ENCODE measurements at places on chromosomes 4 and X.
A peak's percentile ranks its signal among the peaks of the same experiment; 100 is the strongest.

- no peak for DNase-seq
These were observed 38.4 kb upstream of the ARHGEF6 start for GRCh38 chrX:136819031-136819703.

DNA sequence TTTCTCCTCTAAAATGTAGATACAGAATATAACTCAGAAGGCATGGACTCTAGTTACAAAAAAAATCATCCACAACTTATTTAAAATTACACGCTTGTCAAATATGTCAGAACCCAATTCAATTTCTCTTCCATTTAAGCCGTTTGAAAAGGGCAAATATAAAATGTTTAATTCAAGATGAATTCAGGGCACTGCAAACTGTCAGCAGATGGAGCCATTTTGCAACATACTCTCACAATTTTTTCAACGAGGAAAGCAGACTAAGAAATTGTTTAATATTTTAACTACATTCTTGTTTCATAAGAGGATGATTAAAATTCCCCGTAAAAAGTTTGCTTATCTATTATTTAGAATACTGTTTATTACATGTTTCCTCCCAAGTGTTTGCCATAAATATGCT lies 321.3 kb upstream of the CPXCR1 start:
- no peak for DNase-seq

DNA sequence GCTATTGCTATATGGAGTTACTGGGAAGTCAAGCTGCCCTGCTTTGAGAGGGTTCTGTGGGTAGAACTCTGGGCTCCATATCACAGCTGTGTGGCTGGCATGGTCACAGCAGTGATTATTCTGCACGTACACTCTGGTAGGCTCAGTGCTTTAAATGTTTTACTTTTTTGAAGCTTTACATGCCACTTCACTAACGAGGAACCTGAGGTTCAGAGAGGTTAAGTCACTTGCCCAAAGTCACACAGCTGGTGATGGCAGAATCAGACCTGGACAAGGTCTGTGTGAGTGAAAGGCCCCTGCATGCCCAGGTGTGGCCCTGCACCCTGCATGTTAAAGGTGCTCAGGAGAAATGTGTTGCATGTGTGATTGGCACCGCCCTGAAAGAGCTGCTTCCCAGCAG lies 24.5 kb downstream of the EVC start:
- no peak for DNase-seq

DNA sequence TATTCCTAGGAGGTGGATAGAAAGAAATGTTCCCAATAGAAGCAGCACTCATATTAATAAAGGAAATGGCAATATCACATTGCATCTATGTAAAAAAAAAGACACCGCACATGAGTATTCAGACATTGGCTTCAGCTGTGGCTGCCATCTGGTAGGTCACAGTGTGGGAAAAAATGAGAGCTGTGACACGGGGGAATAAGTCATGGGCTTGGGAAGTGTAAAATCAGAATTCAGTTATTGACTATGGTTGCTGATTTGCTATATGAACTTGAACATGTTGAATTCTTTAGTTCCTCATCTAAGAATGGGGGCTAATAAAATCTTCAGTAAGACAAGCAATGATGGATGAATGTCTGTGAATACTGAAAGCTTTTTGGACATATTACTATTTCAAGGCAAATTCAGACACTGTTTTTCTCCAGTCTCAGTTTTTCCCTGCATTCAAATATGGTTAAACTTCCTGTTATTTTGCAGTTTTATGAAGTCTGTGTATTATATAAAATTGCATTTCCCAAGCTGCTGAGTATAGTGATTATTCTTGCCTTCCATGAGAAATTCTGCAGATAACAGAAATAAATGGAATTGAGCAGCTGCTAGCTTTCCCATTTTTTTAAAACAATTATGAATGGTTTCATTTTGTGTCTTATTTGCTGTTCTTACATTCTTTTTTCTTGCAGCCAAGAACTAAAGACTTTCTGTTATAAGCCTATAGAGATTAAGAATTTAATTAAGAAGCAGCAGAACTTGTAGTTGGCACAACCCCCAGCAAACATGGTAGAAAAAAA lies 221.0 kb downstream of the ANKRD50 start:
- DNase-seq: no peak

- no peak for DNase-seq
These were observed 412.4 kb downstream of the DMD start for GRCh38 chrX:32798990-32799389.

- no peak for DNase-seq
These were observed 11.6 kb upstream of the CENPVL2 start for GRCh38 chrX:51694254-51694653.

DNA sequence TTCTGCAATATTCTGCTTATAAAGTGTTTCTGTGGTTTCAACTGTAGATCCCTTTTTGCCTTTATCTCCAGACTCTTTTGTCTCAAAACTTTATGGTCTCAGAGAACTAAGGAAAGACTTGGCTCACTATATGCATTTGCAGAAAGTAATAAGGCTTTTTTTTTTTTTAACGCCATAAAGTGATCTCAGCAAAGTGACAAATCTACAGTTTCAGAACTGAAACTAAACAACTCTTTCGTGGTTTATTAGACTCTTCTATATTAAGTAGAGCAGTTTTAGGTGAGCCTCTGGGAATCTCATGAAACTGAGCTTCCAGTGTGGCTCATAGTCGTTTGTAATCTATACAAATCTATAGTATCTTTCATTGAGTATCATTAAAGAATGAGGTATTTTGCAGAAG lies 15.3 kb downstream of the ATP7A start:
- DNase-seq: no peak

DNA sequence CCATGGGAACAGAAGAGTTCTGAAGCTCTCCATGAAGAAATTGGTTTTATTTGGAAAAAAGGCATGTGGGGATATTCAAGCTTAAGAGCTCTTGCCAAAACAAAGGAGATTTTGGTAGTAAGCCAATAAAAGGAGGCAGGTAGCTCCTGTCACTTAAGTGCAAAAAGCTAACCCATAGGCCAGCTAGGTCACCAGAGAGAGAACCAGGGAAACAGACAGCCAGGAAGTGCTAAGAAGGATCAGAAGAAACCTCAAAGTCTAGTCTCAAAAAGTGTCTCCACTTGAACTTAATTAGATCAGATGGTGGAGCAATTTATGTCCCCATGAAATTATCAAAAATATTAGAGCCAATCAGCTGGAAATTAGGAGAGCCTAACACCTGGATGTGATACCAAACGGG lies 49.2 kb downstream of the CD40LG start:
- no peak for DNase-seq

- DNase-seq: no peak
These were observed 16.9 kb upstream of the ZIC3 start for GRCh38 chrX:137549073-137549472.

GRCh38 chr4:148431401-148431800 lies 10.8 kb downstream of the NR3C2 start:
- peak; percentile 26 for DNase-seq

DNA sequence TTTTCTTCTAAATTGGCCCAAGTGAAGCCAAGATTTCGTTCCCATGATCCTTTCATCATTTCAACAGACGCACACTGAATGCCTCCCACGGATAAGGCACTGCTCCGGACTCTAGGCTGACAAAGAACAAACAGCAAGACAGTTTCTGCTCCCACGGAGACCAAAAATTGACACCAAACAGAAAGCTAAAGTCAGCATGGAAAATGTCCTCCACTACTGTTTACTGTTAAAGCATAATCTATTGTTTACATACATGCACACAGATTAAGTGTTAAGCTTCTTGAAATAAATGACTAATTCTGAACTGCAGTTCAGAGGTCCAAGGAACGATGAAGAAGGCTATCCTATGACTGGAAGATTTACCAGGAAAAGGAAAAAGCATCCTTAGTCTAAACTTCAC lies 199.6 kb downstream of the AASDH start:
- DNase-seq: no peak

- DNase-seq: no peak
These were observed 111.4 kb downstream of the NYX start for GRCh38 chrX:41558531-41558930.

- DNase-seq: no peak
These were observed 211.7 kb downstream of the NAF1 start for GRCh38 chr4:162954976-162955375.

DNA sequence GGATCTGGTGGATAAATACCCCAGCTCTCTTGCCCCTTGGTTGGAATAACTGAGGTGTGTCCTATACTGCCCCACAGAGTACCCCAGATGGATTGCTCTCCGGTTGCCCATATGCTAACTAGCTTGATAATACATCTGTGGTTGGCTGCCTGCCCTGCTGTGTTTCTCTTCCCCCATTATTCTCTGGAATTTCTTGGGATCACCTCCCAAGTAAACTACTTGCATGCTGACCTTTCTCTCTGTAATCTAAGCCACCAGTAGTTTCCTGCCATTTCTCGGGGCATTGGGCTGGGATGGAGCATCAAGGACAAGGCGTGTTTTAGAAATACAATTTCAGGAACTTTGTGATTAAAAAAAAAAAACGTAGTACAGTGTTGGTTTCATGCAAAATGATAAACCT lies 25.2 kb downstream of the PPP1R2C start:
- DNase-seq: no peak

DNA sequence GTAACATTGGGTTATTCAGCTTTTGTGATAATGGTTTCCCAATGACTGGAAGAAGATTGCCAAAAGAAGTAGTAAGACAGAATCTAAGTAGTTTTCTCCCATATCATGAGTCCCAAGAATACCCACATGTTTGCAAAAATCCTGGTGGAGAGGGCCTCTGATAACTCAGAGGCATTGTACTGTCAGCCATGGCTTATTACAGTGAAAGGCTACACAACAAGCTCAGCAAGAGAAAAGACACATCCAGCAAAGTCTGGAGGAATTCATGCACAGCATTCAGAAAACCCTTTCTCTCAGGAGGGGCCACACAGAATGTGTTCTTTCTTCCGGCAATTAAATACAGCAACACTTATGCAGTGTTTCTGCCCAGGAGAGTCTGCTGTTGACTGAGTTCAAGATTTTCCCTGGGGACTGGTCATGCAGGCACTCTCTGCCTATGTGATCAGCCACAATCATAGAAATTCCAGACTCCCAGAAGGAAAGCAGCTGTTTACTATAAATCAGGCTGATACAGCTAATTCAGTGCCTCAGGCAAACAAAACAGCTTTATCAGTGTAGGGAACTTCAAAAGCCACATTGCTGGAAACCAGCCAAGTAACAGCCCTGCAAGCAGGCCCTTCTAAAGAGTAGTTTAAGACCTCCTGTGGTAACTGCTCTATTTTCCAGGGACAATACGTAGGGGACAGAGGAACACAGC lies 937.1 kb downstream of the CCSER1 start:
- peak; percentile 18 for DNase-seq

- no peak for DNase-seq
These were observed 214.5 kb upstream of the S100G start for GRCh38 chrX:16435399-16435986.

- no peak for DNase-seq
These were observed 524.9 kb downstream of the CENPC start for GRCh38 chr4:67020438-67020797.

DNA sequence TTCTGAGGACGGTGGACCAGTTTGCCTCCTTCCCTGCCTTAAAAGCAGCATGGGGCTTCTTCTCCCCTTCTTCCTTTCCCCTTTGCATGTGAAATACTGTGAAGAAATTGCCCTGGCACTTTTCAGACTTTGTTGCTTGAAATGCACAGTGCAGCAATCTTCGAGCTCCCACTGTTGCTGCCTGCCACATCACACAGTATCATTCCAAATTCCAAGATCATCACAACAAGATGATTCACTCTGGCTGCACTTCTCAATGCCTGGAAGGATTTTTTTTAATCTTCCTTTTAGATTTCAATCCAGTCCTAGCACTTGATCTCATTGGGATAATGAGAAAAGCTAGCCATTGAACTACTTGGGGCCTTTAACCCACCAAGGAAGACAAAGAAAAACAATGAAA lies 255.3 kb downstream of the RAPGEF2 start:
- no peak for DNase-seq

GRCh38 chr4:107279733-107280132 lies 243.6 kb upstream of the DKK2 start:
- DNase-seq: no peak

DNA sequence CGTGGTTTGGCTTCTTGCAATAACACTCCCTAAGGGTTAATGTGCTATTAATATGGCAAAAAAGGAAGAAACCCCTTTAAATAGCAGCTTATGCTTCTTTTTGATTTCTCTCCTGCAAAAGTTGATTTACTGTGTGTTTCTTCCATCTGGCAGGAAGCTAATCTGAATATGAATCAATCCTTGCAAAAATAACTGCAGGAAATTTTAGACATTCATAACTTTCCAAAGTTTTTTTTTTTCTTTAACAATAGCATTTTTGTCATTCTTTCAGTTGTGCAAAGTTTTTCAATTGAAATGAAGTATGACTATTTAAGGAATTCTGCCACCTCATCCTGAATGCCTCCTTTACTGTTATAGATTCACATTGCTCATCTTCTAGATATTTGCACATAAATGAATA lies 115.6 kb downstream of the SPANXA1 start:
- no peak for DNase-seq

DNA sequence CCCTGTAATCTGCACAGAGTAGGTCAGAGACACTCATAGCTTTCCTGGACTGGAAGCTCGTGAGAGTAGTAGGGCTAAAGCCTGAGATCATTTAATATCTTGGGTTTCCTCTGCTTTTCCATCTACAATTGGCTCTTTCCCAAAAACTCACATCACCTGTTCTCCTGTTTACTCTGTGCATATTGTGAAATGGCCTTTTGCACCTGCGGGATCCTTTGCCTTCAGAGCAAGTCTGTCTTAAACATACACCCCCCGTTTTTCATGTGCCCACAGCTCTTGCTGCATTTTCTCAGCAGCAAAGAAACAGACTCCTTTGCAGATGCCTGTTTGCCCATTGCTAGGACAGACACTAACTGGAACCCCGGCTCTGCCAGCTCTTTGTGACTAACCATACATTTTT lies 608.3 kb upstream of the PCDH10 start:
- no peak for DNase-seq

DNA sequence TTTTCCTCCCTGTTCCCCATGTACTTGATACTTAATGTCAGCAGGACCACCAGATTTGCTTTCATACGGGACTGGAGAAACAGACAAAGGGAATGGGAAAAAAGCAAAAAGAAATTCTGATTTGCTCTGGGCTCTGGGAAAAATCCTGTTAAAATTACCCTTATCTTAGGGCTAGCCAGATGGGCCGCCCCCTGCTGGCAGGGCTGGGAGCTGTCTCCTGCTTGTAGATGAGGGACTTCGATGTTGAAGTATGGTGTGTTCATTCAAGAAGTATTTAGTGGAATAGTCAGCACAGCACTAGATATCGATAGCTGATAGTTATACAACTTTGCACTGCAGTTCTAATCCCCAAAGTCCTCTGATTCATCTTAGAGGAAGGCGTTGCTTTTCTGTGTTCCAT lies 45.8 kb downstream of the BCORL1 start:
- DNase-seq: peak; percentile 69

GRCh38 chr4:181007751-181008150 lies 1235.5 kb upstream of the TENM3 start:
- DNase-seq: no peak

GRCh38 chrX:44246826-44247225 lies 96.6 kb downstream of the EFHC2 start:
- DNase-seq: no peak

GRCh38 chrX:46634577-46634976 lies 61.0 kb downstream of the CHST7 start:
- DNase-seq: no peak
